ENCODE measurements at places on chromosomes 7 and 10.

DNA sequence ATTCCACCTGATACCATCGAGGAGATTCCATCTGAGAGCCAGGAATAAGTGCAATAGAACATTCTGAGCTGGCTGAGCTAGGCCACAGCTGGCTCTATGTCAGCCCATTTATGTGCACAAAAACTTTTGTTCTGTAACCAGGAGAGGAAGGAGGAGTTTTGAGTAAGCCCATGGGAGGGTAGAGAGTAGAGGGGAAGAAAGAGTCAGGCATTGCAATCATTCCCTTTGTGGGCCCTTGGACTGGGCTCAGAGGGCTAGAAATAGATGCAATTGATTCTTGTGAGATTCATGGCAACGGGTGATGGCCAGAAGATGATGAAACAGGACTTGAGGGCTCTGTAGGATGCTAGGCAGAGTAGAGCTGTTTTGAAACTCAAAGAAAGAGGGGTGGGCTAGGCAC lies 104.6 kb upstream of the KIF5B start:
- DNase-seq, result no peak

DNA sequence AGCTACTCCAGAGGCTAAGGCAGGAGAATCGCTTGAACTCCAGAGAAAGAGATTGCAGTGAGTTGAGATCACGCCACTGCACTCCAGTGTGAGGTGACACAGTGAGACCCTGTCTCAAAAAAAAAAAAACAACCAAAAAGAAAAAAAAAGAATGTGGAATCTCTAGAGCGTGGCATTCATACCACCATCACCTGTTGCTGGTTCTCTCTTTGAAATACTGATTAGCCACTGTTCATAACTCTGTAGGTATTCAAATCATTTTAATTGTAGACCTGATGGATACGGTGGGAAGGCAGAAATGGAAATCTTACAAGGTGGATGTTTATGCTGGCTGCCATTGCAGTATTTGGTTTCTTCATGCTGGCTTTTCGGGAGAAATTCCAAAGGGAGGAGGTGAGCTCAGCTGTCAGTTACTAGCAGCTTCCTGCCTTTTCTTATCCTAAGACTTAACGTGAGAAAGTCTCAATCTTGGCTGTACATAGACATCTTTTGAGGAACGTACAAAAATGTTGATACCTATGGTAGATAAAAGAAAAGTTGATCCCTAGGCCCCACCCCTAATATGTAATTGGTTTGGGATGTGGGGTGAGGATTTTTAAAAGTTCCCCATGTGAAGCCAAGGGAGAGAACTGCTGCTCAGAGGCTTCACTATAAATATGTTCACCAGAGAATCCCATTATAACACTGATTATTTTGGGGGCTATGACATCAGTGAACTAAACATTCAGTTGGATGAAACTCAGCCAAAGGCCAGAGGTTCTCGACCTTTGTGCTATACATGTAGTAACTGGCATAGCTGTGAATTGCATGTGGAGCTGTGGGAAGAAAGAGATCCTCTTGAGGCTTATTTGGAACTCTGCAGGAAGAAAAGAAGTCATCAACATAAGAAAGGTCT lies 26.9 kb upstream of the MKLN1 start:
- no peak for DNase-seq

- peak; percentile 69 for DNase-seq
These were observed 34.5 kb downstream of the GOT1 start for GRCh38 chr10:99395750-99396445.

DNA sequence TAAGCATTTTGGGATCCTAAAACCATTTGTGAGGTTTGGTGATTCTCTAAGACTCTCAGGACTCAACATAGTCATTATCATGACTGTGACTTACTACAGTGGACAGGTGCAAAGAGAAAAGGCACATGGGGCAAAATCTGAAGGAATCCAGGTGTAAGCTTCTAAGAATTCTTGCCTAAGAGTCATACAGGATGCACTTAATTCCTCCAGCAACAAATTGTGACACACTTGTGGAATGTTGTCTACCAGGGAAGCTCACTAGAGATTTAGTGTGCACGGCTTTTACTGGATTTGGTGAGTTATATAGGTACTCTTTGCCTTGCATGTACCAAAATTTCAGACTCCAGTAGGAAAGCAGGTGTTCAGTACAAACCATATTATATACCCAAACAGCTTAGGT lies 47.9 kb downstream of the WAC start:
- no peak for DNase-seq

GRCh38 chr7:33909318-33909717 lies 4.0 kb downstream of the BMPER start:
- no peak for DNase-seq

DNA sequence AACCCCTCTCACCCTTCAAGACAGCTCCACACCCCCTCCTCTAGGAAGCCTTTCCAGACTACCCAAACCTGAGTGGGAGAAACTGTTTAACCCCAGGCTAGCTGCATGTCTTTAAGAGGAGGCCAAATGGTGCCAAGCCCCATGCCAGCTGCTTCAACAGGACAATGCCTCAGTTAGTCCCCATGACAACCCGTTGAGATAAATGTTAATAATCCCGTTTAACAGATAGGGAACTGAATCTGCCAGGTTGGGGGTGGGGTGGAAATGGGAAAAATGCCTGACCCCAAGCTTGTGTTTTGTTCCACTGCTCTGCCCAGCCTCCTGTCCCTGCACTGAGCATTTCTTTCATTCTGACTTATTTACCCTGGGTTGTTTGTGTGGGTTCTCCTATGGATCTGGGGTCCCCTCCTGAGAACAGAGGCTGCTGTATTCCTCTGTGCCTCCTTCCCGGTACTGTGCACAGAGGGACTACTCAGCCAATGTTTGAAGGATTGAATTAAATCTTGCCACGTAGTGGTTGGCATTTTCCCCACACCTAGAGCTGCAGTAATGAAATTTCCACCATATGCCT lies 452.6 kb upstream of the ZMIZ1 start:
- peak; percentile 43 for DNase-seq

GRCh38 chr7:130566168-130566897 lies 74.4 kb downstream of the MEST start:
- no peak for DNase-seq

GRCh38 chr7:4689668-4690067 lies 7.6 kb downstream of the FOXK1 start:
- no peak for DNase-seq

DNA sequence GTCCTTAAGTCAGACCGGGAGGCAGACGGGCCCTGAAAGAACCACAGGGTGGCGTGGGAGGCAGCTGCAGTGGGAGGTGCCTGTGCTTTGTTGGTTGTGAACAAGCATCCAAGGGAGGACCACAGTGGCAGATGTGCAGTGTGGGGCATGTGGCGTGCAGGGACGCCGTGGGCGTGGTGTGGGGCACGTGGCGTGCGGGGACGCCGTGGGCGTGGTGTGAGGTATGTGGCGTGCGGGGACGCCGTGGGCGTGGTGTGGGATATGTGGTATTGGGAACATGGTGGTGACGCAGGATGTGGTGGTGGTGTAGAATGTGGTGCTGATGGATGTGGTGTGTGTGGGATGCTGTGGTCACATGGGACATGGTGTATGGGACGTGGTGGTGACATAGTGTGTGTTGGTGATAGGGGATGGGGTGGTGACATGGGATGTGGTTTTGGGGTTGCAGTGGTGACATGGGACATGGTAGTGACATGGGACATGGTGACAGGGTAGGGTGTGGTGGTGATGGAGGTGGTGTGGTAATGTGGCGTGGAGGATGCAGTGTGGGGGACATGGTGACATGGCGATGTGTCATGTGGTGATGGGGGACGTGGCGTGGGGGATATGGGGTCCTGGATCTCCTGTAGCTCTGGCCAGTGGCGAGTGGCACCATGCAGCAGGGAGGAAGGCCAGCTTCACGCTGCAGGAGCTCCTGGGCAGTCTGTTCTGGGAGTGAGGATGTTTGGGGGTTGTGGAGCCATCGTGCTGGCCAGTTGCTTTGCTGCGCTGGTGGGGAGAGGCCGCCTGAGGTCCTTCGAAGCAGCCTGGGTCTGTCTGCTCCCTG lies 78.8 kb downstream of the INPP5A start:
- no peak for DNase-seq

DNA sequence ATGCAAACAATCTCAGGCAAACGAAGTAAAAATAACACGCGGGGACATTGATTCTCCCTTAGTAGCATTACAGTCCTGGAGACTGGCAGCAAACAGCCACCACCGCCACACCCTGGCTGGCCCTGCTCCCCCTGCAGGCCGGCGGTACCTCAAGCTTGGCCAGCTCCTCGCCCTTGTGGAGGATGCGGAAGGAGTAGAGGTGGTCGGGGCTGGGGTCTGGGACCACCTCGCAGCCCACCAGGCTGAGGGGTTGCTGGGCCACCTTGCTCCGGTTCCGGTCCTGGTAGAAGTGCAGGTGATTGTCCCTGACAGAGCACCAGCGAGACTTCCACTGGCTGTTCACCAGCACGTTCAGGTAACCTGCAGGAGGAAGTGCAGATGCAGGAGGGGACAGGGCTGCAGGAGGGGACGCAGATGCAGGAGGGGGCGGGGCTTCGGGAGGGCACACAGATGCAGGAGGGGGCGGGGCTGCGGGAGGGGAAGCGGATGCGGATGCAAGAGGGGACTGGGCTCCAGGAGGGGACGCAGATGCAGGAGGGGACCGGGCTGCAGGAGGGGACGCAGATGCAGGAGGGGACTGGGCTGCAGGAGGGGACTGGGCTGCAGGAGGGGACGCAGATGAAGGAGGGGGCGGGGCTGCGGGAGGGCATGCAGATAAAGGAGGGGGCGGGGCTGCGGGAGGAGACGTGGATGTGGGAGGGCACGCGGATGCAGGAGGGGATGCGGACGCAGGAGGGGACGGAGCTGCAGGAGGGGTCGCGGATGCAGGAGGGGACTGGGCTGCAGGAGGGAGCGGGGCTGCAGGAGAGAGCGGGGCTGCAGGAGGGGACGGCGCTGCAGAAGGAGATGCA lies 65.7 kb downstream of the VWA2 start:
- peak; percentile 96 for DNase-seq

- DNase-seq, result peak; percentile 93
These were observed 184.2 kb downstream of the WDR37 start for GRCh38 chr10:1240341-1240775.

DNA sequence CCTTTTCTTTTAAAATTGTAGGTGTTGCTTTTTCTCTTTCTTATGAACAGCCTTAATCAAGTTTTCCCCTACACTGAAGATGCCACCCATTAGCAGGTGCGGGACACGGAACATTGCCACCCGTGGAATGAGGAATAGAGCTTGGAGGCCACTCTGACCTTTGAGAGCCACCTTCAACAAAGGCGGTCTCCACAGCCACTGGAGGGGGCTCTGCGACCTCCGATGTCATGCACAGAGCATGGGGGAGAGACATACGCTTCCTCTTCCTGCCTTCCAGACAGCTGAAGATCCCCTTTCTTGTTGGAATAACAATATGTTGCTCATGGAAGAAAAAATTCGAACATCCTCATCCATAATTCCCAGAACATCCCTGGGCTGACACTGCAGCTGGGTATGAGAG lies 39.1 kb downstream of the ADARB2 start:
- no peak for DNase-seq

- DNase-seq, result peak; percentile 70
These were observed 350.6 kb downstream of the TFEC start for GRCh38 chr7:115679976-115680375.

- DNase-seq, result no peak
These were observed 256.4 kb downstream of the TRIL start for GRCh38 chr7:28701731-28702130.

DNA sequence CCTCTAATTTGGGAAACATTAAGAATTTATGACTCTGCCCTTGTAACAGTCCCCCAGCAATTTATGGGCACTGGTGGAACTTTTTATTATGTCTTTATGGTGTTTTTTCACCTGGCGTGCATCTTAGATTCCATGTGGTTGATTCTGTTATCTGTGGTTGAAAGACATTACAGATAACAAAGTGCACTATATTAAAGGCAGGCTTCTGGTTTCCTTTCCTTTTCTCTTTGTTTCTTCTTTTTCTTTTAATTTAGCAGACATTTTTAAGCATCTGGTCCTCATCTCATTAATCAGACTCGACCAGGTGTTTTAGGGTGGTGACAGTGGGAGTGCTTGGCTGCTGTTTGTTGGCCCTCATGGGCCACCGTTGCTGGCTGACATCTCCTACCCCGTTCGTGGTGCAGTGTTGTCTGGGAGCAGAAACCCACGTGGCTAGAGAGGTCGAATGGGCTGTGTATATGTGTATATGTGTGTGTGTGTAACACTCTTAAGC lies 77.4 kb downstream of the LRMDA start:
- no peak for DNase-seq

DNA sequence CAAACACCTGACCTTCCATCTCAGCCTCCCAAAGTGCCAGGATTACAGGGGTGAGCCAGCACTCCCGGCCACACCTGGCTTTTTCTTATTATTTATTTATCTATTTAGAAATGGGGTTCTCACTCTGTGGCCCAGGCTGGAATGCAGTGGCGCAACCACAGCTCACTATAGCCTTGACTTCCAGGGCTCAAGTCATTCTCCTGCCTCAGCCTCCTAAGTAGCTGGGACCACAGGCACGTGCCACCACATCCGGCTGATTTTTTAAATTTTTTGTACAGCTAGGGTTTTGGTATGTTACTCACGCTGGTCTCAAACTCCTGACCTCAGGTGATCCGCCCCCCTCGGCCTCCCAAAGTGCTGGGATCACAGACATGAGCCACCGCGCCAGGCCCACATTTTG lies 56.9 kb upstream of the MYL10 start:
- no peak for DNase-seq

DNA sequence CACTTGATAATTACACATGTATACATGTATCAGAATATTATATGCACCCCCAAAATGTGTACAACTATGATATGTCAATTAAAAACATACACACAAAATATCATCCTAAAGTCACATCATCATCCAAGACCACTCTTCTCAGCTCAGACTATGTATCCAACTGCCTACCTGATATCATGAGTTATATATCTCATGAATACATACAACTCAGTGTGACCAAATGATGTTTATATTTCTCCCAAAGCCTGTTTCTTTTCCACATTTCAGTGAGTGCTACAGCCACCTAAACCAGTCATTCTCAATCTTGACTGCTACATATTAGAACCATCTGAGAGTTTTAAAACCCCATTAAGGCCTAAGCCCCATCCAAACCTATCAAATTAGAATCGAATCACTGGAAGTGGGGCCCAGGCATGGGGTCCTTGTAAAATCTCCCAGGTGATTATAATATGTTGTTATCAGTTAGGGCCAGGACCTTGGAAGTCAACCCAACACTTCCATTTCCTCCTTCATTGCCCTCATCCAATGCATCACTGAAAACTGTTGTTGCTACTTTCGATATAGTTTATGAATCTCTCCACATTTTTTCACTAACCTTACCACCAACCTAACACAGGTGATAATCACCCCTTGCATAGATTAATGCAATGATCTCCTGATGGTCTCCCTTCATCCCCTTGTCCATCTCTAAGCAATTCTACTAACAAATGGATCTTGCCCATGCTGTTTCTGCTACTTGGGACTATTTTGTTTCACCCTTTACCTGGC lies 53.8 kb upstream of the ITGB8 start:
- no peak for DNase-seq

DNA sequence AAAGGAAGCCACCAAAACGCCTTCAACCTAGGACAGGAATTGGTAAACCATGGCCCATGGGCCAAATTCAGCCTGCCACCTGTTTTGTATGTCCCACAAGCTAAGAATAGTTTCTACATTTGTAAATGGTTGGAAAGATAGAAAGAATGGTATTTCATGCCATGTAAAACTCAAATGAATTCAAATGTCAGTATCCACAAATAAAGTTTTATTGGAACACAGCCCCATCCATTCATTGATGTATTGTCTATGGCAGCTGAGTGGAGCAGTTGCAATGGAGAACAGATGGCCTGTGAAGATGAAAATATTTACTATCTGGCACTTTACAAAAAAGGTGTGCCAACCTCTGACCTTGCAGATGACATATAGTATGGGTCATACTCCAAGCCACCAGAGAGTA lies 236.9 kb downstream of the CREB5 start:
- no peak for DNase-seq
